A549 treated with Hydrocortisone at 1 μM for 4 hours (cell line): ENCODE measurements at places on chromosomes 1 and 21. TPM values are rescaled to one million over a fixed set of nuclear protein-coding genes. Genes with fewer than 3 reads are reported as not detected.

SPOCD1 gene
- total RNA-seq, result 3.6 to 4.9 TPM (median 3.9 TPM) in 5 replicates

ATG4C gene
- 3.1 to 5.7 TPM (median 4.1 TPM) in 5 replicates for total RNA-seq

IL20 gene
- total RNA-seq, result not detected in 5 replicates

TSPAN1 gene
- total RNA-seq, result 1.8 to 3.5 TPM (median 2.5 TPM) in 5 replicates

SERTAD4 gene
- total RNA-seq, result 0.40 to 0.86 TPM (median 0.53 TPM) in 5 replicates

OR2L2 gene
- total RNA-seq, result not detected in 5 replicates

CD1E gene
- total RNA-seq, result not detected in 5 replicates

APOBEC4 gene
- not detected in 5 replicates for total RNA-seq

PROX1 gene
- total RNA-seq, result 0.02 to 0.07 TPM (median 0.03 TPM) in 5 replicates

FCGR3A gene
- not detected in 5 replicates for total RNA-seq

ETNK2 gene
- 14.9 to 18.5 TPM (median 15.9 TPM) in 5 replicates for total RNA-seq

RGL1 gene
- total RNA-seq, result 0.70 to 0.98 TPM (median 0.82 TPM) in 5 replicates

TNNI3K gene
- 0.18 TPM in 1 of 5 replicates, not detected in the others for total RNA-seq

EPHA10 gene
- total RNA-seq, result 1.0 to 1.5 TPM (median 1.1 TPM) in 5 replicates

OR6K3 gene
- total RNA-seq, result not detected in 5 replicates

CDC73 gene
- total RNA-seq, result 27.7 to 36.5 TPM (median 32.7 TPM) in 5 replicates

HRNR gene
- total RNA-seq, result not detected in 5 replicates

KCNN3 gene
- total RNA-seq, result 0.01 to 0.03 TPM (median 0.02 TPM) in 4 of 5 replicates, not detected in the other

KLHDC9 gene
- 1.5 to 2.6 TPM (median 1.9 TPM) in 5 replicates for total RNA-seq

SPRR5 gene
- not detected in 5 replicates for total RNA-seq

FAM229A gene
- 2.1 to 4.5 TPM (median 3.7 TPM) in 5 replicates for total RNA-seq

PTPN22 gene
- not detected in 5 replicates for total RNA-seq

LAMB3 gene
- 18.6 to 23.5 TPM (median 21.0 TPM) in 5 replicates for total RNA-seq

METTL18 gene
- total RNA-seq, result 4.6 to 7.1 TPM (median 5.7 TPM) in 5 replicates

OPRD1 gene
- total RNA-seq, result 0.02 to 0.07 TPM (median 0.03 TPM) in 4 of 5 replicates, not detected in the other

SNRPE gene
- 152 to 265 TPM (median 251 TPM) in 5 replicates for total RNA-seq

RORC gene
- 0.05 to 0.13 TPM (median 0.08 TPM) in 4 of 5 replicates, not detected in the other for total RNA-seq

CGN gene
- total RNA-seq, result 2.0 to 2.4 TPM (median 2.3 TPM) in 5 replicates

CD1D gene
- total RNA-seq, result 0.05 to 0.08 TPM (median 0.07 TPM) in 4 of 5 replicates, not detected in the other

APCS gene
- total RNA-seq, result not detected in 5 replicates

PDE4B gene
- total RNA-seq, result 5.1 to 7.9 TPM (median 6.2 TPM) in 5 replicates

SPATA45 gene
- not detected in 5 replicates for total RNA-seq

NBPF1 gene
- 16.4 to 22.4 TPM (median 21.8 TPM) in 5 replicates for total RNA-seq

STUM gene
- total RNA-seq, result not detected in 5 replicates

TAF12 gene
- total RNA-seq, result 11.9 to 13.1 TPM (median 12.6 TPM) in 5 replicates

C21orf58 gene
- total RNA-seq, result 4.1 to 5.5 TPM (median 4.6 TPM) in 5 replicates

ERG gene
- total RNA-seq, result 0.03 to 0.17 TPM in 2 of 5 replicates, not detected in the others
